ENCODE measurements at places on chromosomes 2 and 18.

DNA sequence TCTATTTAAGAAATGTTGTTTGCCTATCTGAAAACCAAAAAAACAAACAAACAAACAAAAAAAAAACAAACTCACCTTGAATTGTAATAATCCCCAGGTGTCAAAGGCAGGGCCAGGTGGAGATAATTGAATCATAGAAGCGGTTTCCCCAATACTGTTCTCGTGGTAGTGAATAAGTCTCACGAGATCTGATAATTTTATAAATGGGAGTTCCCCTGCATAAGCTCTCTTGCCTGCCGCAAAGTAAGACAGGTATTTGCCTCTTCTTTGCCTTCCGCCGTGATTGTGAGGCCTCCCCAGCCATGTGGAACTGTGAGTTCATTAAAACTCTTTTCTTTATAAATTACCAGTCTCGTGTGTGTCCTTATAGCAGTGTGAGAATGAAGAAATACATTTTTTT lies 1180.7 kb upstream of the CRIM1 start:
- DNase-seq: no peak

- DNase-seq: no peak
These were observed 83.9 kb downstream of the AAK1 start for GRCh38 chr2:69559442-69560146.

DNA sequence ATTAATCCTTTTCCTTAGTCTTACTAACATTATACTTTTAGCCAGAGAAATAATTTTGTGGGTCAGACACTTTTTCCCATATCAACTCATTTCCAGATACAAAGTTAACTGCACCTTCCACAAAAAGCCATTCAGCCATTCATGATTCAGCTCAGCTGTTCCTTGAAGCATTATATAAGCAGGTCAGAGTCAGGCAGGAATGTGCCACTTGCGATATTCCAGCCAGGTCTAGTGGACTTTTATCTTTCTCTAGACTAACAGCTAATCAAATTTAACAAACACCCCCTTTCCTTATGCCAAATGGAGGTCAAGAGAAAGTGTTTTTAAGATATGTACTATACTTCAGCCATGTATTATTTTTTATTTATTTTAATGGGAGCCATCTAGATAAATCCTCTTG lies 75.6 kb upstream of the EPB41L3 start:
- no peak for DNase-seq

DNA sequence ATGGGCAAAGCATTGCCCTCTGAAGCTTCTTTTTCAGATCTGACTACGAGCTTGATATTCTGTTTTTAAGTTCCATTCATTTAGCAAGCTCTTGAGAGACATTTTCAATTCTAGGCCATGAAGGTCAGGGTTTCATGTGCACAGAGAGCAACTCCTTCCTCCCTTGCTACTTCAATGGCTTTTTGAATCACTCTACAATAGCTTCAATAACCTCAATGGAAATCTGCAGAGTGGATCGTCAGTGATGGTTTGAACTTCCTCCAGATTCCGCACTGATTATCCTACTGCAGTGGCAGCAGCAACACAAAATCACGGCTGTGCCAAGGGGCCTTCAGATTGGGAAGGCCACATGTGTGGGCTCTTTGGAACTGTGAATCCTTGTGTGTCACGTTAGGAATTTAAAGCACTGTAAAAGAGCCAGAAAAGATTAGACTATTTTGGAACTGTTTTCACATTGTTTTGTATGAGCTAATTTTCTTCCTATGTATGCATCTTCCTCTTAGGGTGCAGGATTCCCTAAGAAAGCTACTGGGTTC lies 88.4 kb upstream of the MGAT4A start:
- DNase-seq: no peak

GRCh38 chr2:85330839-85331636 lies 3.2 kb upstream of the TGOLN2 start:
- DNase-seq: no peak

GRCh38 chr2:107607054-107607453 lies 219.6 kb upstream of the RGPD4 start:
- no peak for DNase-seq

DNA sequence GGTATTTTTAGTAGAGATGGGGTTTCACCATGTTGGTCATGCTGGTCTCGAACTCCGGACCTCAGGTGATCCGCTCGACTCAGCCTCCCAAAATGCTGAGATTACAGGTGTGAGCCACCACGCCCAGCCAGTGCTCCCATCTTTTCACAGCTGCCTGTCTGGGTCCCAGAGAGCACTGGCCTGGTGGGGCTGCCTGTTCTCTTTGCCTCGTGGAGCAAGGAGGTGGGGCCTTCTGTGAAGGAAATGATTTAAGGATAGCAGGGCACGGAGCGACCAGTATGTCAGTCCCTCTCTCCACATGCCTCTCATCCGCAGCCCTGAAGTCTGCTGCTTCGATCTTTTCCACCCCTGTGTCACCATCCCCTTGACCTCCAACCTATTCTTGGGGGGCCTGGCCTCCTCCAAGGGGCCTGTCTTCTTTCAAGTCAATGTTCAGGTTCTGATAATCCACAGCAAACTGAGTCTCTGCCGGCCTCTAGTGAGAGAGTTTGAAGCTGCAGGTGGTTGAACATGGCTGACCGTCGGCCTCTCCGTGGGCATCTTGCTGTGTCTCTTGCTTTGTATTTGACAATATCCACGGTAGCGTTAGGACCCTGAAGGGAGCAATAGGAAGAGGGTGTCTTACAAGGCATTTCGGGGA lies 28.2 kb upstream of the GIGYF2 start:
- DNase-seq: no peak

DNA sequence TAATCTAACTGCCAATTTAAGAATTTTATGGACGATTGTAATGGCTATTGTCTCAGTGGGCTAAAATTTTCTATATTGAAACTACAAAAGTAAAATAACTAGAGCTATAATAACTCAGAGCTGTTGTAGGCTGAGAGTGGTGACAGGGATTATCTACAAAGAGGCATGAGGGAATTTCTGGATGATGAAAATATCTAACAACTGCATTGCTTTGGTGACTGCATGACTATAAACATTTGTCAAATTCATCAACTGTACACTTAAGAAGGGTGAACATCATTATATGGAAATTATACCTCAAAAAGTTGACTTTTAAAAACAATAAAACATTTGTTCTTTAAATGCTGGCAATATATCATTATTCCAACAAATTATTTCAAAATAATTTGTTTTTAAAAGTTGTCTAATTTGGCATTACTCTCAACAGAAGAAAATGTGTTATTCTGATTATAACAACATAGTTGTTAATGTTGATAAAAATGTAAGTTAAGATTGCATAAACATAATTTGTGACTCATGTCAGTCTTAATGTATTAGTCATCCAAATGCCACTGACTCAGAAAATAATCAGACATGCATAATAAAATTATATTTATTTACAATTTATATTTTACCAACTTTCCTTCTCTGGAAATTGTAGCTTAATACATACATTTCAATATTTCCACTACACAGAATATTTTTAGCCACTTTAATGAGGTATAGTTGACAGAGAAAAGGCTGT lies 865.1 kb upstream of the VRK2 start:
- DNase-seq: no peak

GRCh38 chr2:72895759-72896281 lies 8.6 kb downstream of the SPR start:
- no peak for DNase-seq
